Lung (tissue), 17 donors: ENCODE measurements at places on chromosomes 2 and 18. TPM values are rescaled to one million over a fixed set of nuclear protein-coding genes. Genes with fewer than 3 reads are reported as not detected.

Gene AMER3
- total RNA-seq, result 0.09 TPM

GRCh38 chr2:81981585-81981984 lies 1677.0 kb upstream of the LRRTM1 start:
- DNase-seq, result no peak

Gene RNU2-63P
- 3.9 TPM for total RNA-seq

GRCh38 chr2:133773854-133774653 lies 205.8 kb upstream of the NCKAP5 start:
- peak; percentile 69 for DNase-seq

DNA sequence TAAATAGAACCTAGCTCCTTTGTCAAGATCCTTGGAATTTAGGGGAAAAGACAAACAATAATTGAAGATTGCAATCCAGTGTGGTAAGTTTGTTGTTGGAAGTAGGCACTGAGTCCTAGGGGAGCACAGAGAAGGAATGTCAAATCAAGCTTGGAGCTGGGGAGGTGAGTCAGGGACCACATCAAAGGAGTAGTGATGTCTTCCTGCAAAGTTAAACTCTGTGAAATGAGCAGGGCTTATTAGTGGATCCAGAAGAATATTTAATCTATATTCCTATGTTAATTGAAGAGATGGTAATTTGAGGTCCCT lies 41.7 kb upstream of the NABP1 start:
- DNase-seq, result no peak

Gene NCKAP1
- total RNA-seq, result 93.7 TPM

Gene CDH19
- 1.2 TPM for total RNA-seq

GRCh38 chr2:232348936-232349335 lies 29.6 kb upstream of the ALPP start:
- DNase-seq, result no peak

DNA sequence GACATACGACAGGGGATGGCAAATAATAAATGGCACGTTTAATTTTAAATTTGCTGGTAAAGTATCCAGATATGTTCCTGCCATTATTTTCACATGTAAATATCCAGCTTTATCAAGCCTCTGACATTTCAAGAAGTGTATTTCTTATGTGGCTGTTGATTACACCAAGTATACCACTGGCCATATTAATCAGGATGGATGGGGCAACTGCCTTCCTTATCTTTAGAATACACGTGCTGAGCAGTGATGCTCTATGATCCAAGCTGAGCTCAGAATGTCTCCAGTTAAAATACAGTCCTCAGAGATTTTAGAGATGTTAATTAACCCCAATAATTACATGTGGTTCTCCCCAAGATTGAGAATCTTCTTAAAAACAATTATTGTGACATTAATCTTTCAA lies 38.3 kb upstream of the RAPGEF4 start:
- no peak for DNase-seq

GRCh38 chr2:124159166-124159565 lies 134.1 kb downstream of the CNTNAP5 start:
- DNase-seq, result peak; percentile 86

DNA sequence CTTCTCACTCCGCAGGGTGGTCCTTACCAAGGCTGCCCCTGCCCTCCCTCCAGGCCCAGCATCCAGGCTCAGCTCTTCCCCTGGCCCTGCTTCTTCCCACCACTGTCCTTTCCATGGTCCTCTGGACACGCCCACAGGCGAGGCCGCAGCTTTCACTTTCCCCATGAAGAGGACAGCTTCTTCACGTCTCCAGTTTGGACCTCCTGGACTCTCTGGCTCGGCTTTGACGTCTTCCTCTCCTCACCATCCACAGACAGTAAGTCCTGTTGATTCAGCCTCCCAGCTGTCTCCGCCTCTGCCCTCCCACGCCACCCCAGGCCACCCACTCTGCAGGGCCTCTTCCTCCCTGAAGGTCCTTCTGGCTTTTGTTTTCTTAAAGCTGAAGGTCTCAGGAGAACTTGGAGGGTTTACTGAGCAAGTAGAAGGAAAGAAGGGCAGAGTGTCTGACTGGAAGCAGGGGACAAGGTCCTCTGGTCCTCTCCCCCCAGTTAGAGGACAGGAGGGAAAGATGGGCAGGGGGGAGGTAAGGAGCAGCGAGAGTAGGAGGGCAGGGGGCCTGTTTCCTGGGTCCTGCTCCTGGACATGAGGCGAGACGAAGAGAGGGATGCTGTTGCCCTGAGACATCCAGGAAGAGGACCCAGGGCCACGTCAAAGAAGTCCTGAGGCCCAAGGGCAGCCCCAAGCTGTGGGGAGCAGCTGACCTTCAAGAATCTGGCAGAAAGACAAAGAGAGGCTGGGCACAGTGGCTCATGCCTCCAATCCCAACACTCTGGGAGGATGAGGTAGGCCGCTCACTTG lies 24.7 kb upstream of the NMUR1 start:
- peak; percentile 88 for DNase-seq

GRCh38 chr2:112185131-112185530 lies 46.9 kb downstream of the FBLN7 start:
- no peak for DNase-seq
